NCI-H2081 treated with DMSO at 0.1 percent for 48 hours (cell line): ENCODE measurements at places on chromosomes 7 and 10.

- DNase-seq: no peak
Measured at GRCh38 chr10:53836638-53837037, 964.4 kb downstream of the PCDH15 start.

DNA sequence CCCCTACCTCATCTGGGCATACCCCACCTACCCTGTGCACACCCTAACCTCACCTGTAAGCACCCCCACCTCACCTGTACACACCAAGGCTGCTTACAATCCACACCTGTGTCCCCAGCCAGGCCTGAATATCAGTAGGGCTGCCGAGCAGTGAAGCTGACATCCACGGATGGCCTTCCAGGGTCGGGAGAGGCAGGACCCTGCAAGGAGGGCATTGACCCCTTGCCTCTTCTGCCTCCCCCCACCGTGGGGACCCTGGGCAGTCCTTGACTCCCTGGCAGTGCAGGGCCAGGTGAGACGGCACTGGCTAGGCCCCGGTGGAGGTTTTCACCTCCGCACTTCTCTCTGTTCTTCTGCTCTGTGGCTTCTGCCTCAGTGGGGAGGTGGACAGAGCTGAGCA is 37.6 kb upstream of the ELFN1 start:
- DNase-seq: no peak

DNA sequence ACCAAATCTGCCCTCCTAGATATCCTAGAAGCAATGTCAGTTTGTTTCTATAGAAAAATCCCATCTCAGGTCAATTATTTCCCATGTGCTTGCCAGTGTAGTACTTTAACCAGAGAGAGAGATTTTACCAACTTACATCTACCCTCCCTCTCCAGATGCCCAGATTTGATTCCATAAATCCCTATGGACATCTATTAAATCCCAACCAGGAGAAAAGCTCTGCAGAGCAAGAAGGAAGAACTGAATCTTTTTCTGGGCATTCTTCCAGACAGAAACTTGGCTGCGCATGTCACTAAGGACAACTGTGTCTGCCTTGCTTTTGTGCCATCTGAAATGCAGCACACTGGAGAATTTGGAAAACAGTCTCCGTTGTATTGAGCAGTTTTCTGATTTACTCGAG is 597.6 kb downstream of the SORCS1 start:
- DNase-seq: no peak

DNA sequence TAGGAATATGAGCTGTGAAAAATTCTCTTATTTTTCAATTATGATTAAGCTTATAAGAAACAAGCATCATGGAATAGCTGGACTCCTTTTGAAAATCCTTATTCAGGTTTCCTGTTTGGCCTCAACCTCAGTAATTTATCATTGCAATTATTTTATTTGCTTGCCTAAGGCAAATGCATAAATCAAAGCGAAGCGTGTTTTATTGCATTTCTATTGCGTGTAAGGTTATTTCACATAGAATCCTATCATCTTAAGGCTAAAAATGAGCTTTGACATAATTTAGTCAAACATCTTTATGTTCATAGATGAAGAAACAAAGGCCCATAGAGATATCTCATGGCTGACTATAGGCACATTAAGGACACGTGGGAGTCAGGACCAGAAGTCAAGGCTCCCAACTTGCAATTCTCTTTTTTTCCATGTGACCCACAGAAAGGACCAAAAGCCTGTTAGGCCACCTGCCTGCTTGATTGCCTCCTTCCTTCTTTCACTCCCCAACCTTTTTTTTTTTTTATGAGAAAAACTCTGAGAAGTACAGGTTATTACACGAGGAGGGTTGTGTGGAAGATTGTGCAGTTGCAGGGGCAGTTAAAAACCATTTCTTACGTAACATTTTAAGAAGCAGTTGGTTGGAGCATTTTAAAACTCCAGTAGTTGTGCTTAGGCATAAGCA is 261.0 kb downstream of the HDAC9 start:
- no peak for DNase-seq

- DNase-seq: no peak
Measured at GRCh38 chr10:79055892-79056291, 12.9 kb upstream of the ZMIZ1 start.

- no peak for DNase-seq
Measured at GRCh38 chr7:71430246-71430645, 298.3 kb downstream of the GALNT17 start.

DNA sequence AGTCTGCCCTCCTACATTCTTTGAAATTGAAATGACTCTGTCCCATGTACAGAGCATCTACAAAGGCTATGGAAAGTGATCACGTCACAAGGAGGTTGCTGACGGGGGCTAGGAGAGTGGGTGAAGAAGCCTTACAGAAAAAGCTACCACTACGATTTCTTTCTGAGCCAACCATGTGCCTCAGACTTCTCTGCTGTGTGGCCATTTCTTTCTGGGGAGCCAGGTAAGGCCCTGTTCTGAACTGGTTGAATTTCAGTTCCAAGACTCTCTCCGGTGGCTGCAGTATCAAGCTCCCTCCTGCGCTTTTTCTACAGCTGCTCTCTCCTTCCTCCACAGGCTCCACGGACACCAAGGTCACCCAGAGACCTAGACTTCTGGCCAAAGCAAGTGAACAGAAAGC is 112.5 kb upstream of the PRSS1 start:
- no peak for DNase-seq

DNA sequence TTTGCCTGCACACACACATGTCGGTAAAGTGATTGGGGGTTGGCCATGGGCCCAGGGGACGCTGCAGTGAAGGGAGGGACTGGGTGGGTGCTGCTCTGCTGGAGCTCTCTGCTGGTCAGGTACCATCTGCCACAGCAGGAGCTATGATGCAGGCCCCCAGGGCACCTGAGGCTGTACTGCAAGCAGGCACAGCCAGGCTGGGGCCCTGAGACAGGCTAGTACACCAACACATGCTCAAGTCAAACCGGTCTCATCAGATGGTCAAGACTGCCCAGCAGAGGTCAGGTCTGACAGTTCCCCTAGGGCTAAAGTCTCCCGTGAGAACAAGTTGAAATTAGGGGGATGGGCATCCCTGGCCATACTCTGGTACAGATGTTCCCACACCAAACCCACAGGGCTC is 118.3 kb upstream of the THSD7A start:
- no peak for DNase-seq

- DNase-seq: no peak
Measured at GRCh38 chr7:151404216-151405011, 5.4 kb downstream of the WDR86 start.

DNA sequence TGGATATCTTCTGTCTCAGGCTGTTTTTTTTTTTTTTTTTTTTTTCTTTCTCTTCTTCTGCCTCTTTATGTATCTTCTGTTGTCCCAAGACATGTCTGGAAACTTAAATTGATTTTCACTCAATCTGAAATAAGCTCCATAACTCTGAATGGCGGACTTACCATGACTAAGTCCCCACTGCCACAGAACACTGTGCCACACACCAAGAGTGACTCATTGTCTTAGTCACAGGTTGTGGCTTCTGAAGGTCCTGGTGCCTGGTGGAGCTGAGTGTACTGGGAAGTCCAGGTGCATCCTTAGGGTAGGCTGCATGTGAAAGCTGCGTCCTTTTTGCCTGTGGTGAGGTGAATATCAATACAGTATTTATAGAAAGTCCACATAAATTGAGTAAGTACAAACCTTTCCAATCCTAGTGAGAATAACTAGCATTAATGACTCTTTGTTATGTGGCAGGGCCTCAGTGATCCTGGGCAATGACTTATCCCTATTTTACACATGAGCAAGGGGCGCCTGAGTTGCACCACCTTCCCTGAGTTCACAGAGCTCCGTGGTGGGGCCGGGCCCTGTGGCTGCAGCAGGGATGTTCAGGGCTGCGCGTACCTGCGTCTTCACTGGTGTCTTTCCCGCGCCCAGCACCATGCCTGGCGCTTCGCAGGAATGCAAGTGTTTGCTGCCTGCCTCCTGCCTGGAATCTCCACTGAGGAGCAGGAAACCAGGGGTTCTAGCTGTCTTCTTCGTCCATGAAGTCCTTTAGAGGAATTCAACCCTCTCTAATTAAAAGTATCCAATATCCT is 4.3 kb downstream of the PFKP start:
- DNase-seq: no peak

DNA sequence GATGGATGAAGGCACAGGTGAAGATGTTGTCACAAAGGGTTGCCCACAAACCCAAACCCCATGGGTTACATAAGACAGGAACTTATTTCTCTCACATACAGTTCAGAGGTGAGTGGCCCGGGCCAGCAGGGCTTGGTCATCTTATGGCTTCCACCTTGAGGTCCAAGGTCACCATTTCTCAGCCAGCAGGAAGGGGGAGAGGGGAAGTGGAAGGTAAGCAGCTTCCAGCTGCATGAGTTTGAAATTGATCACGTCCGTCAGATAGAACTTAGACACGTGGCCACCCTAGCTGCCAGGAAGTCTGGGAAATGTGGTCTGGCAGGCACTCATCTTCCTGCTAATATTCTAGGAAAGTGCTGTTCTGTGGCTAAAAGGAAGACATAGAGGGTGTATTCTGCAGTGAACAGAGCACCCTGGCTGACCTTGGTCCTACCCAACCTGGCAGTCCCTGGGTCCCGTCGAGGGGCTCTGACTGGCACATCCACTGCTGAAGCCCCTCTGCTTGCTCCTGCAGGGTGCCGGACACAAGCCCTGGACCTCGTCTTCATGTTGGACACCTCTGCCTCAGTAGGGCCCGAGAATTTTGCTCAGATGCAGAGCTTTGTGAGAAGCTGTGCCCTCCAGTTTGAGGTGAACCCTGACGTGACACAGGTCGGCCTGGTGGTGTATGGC is 49.5 kb downstream of the VWA2 start:
- no peak for DNase-seq
